ENCODE measurements at places on chromosomes 4 and X. TPM values are rescaled to one million over a fixed set of nuclear protein-coding genes. Genes with fewer than 3 reads are reported as not detected.

H2BW2 gene
- not detected for total RNA-seq

ARHGEF9 gene
- 91.4 TPM for total RNA-seq

DMP1 gene
- not detected for total RNA-seq

CXCL13 gene
- not detected for total RNA-seq

HTN3 gene
- total RNA-seq = not detected

SPANXD gene
- not detected for total RNA-seq

SORCS2 gene
- 8.1 TPM for total RNA-seq

SLC25A43 gene
- total RNA-seq = 3.8 TPM

CRMP1 gene
- total RNA-seq = 680 TPM

MND1 gene
- 7.5 TPM for total RNA-seq

CYBB gene
- 6.6 TPM for total RNA-seq

GRID2 gene
- total RNA-seq = 42.9 TPM

GYG2 gene
- 5.6 TPM for total RNA-seq

TRIM61 gene
- total RNA-seq = 1.6 TPM

MAGEA2B gene
- total RNA-seq = not detected

SYTL4 gene
- 1.3 TPM for total RNA-seq

HMGN5 gene
- total RNA-seq = 2.2 TPM

MTTP gene
- total RNA-seq = 1.3 TPM
